ENCODE measurements at places on chromosomes 16 and 17. TPM values are rescaled to one million over a fixed set of nuclear protein-coding genes. Genes with fewer than 3 reads are reported as not detected.
A peak's percentile ranks its signal among the peaks of the same experiment; 100 is the strongest.

DNA sequence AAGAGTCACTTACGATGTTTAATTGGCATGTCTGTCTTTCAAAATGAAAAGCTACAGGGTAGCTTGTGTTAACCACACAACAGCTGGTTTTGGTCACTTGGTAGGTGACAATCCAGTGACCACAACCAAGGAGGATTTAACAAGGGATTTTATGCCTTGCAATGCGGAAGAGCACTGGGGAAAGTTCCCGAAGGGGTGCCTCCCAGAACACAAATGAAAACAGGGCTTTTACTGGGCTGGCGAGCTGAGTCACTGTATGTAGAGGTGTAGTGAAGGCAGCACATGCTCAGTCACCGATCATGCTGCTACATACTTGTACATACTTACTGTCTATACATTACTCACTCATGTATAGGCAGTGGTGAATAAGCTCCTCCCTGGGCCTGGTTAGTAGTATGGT is 483.5 kb downstream of the CDH13 start:
- peaks cover 3% of the 10 kb centered on the region for H3K4me1 ChIP-seq
- H3K27me3 ChIP-seq = no peaks in the 10 kb centered on the region
- H3K36me3 ChIP-seq = no peaks in the 10 kb centered on the region
- no peak overlapping the region for H3K4me3 ChIP-seq

GRCh38 chr16:66728804-66729203 is 22.6 kb downstream of the DYNC1LI2 start:
- no peaks in the 10 kb centered on the region for H3K4me1 ChIP-seq
- peaks cover 91% of the 10 kb centered on the region for H3K36me3 ChIP-seq
- no peak for DNase-seq
- no peaks in the 10 kb centered on the region for H3K27me3 ChIP-seq

GRCh38 chr16:89048090-89048725 is 45.4 kb upstream of the ACSF3 start:
- H3K36me3 ChIP-seq = no peaks in the 10 kb centered on the region
- no peak overlapping the region for H3K27ac ChIP-seq
- H3K4me1 ChIP-seq = peaks cover 56% of the 10 kb centered on the region
- no peak overlapping the region for H3K4me3 ChIP-seq
- no peak for DNase-seq

IL17C gene
- not detected for total RNA-seq

- no peak for DNase-seq
- H3K36me3 ChIP-seq = no peaks in the 10 kb centered on the region
- H3K27me3 ChIP-seq = no peaks in the 10 kb centered on the region
- H3K4me1 ChIP-seq = no peaks in the 10 kb centered on the region
Measured at GRCh38 chr16:84577034-84577803, 40.7 kb downstream of the COTL1 start.

GRCh38 chr16:23257682-23258081 is 44.4 kb upstream of the SCNN1B start:
- DNase-seq = no peak
- H3K27ac ChIP-seq = no peak overlapping the region
- H3K36me3 ChIP-seq = no peaks in the 10 kb centered on the region
- H3K4me3 ChIP-seq = no peak overlapping the region

- no peaks in the 10 kb centered on the region for H3K36me3 ChIP-seq
- H3K4me3 ChIP-seq = no peak overlapping the region
- H3K4me1 ChIP-seq = peaks cover 10% of the 10 kb centered on the region
- H3K27ac ChIP-seq = peak overlapping the region; percentile 7
- H3K27me3 ChIP-seq = no peaks in the 10 kb centered on the region
Measured at GRCh38 chr17:8865385-8865784, 2.1 kb downstream of the PIK3R6 start.

DNA sequence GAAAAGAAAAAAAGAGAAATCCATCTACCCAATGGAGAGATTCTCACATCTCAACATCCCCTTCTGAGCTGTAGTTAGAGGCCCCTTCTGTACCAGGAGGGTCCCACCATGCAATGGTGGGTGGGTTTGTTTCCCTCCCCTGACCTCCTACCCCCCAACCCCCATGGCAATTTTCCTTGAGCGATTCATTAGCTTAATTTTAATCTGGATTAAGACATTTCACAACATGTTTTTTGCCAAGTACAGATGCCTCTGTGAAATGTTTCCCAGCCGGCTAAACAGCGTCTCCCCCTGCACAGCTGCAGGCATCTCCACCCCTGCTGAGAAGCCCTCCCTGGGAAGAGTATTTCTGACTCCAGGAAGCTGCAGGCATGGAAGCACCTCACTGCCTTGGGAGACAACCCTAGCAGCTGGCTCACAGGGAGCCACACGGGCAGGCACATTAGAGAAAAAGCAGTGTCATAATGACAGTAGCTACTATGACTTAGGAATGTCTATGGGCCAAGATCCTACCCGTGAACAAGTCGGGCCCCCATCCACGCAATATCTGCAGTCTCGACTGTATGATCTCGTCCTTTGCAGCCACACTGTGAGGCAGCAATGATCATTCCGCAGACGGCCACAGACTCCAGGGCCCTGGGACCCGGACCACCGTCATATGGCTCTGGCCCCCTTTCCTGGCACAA is 117.3 kb downstream of the ADCY9 start:
- DNase-seq = peak; percentile 86
- no peak overlapping the region for H3K4me3 ChIP-seq
- H3K36me3 ChIP-seq = no peaks in the 10 kb centered on the region
- no peaks in the 10 kb centered on the region for H3K27me3 ChIP-seq

GRCh38 chr16:27235055-27235937 is 32.0 kb downstream of the KDM8 start:
- H3K27ac ChIP-seq = peak overlapping the region; percentile 52
- H3K4me3 ChIP-seq = no peak overlapping the region
- H3K36me3 ChIP-seq = peaks cover 38% of the 10 kb centered on the region
- DNase-seq = peak; percentile 92
- peaks cover 62% of the 10 kb centered on the region for H3K4me1 ChIP-seq

PIMREG gene
- 11.3 TPM for total RNA-seq

DNA sequence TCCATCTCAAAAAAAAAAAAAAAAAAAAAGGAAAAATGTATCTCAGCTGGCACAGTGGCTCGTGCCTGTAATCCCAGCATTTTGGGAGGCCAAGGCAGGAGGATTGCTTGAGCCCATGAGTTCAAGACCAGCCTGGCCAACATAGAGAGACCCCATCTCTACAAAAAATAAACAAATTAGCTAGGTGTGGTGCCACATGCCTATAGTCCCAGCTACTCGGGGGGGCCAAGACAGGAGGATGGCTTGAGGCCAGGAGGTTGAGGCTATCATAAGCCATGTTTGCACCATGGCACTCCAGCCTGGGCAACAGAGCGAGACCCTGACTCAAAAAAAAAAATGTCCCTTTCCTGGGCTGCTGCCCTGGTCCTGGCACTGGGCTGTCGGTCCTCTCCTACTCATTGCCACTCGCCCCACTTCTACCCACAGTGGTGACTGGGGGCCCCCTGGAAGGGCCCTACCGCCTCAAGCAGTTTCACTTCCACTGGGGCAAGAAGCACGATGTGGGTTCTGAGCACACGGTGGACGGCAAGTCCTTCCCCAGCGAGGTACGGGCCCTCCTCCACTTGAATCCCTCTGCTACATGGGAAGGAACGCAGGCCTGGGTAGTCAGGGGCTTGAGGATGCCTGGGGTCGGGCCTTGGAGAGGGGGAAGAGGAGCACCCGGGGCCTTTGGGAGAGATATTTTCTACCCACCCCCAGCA is 6.1 kb downstream of the CA7 start:
- no peak for DNase-seq
- H3K27ac ChIP-seq = no peak overlapping the region
- no peaks in the 10 kb centered on the region for H3K36me3 ChIP-seq
- no peak overlapping the region for H3K4me3 ChIP-seq
- peaks cover 3% of the 10 kb centered on the region for H3K4me1 ChIP-seq

DNA sequence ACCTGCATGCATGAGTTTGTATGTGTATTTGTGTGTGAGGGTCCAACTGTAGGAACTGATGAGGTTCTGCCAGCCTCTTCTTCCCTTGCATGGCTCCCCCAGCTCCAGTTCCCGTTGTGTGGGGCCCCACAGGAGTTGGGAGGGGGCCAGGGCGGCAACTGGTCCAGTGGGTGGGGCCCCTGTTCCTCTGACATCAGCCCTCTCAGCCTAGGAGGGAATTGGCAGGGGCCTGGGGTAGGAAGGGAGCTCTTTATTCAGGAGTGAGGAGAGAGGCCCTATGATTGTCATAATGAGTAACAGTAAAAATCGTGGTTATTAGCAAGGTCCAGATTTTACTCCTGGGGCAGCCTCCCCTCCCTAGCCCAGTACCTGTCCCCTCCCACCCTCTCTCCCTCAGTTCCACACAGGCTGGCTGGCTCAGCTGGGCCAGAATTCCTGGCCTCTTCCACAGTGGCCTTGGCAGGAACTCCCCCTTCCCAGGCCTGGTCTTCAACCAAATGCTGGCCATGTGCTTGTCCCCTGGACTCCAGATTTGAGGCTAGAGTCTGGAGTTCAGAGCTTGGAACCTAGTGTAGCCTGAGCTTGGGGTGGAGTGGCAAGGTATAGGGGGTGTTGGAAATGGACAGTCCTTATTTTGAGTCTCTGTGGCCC is 18.9 kb downstream of the RARA start:
- H3K4me1 ChIP-seq = peaks cover 92% of the 10 kb centered on the region
- H3K27me3 ChIP-seq = no peaks in the 10 kb centered on the region
- peak overlapping the region; percentile 93 for H3K27ac ChIP-seq

DNA sequence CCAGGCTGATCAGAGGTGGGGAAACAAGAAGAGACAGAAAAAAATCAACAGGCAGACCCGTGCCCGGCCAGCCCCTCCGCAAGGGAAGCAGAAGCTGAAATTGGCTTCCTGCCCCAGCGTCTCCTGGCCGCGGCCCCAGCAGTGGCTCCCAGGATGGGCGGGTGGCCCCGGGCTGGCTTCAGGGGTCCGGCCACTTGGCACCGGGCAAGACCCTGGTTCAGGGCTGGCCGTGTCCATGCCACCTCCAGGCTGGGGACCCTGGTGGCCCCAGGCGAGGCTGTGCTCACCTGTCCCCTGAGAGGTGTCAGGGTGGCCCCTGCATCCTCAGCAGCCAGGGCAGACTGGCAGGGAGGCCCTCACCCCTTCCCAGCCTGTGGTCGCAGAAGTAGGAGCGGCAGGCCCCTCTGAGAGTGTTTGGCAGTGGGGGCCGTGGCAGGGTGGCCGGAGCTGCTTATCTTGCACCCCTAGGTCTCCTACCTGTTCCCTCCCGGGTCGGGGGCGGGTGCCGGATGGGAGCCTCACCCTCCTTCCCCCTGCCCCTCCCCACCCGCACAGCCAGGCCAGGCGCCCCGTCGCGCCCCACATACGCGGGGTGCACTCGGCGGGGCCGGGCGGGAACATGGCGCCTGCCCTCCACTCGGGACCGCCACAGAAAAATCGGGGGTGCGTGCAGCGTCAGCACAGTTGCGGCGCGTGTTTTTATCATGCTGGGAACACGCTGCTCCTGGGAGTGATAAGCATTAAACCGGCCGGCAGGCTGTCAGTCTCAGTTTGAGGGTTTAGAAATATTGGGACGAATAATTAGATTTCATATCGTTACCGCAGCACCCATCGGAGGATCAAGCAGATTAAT is 46.7 kb upstream of the ZC3H18 start:
- DNase-seq = no peak
- H3K27me3 ChIP-seq = peaks cover 28% of the 10 kb centered on the region
- peaks cover 21% of the 10 kb centered on the region for H3K4me1 ChIP-seq

GRCh38 chr17:3828151-3828851 is 17.7 kb downstream of the NCBP3 start:
- peaks cover 13% of the 10 kb centered on the region for H3K4me1 ChIP-seq
- no peaks in the 10 kb centered on the region for H3K27me3 ChIP-seq
- H3K27ac ChIP-seq = peak overlapping the region; percentile 87

GRCh38 chr16:61246592-61246991 is 789.6 kb downstream of the CDH8 start:
- H3K27me3 ChIP-seq = no peaks in the 10 kb centered on the region
- H3K27ac ChIP-seq = no peak overlapping the region
- H3K4me3 ChIP-seq = no peak overlapping the region
- DNase-seq = no peak
- H3K36me3 ChIP-seq = no peaks in the 10 kb centered on the region
- H3K4me1 ChIP-seq = no peaks in the 10 kb centered on the region

TPSB2 gene
- 0.89 TPM for total RNA-seq

KRT28 gene
- not detected for total RNA-seq

DNA sequence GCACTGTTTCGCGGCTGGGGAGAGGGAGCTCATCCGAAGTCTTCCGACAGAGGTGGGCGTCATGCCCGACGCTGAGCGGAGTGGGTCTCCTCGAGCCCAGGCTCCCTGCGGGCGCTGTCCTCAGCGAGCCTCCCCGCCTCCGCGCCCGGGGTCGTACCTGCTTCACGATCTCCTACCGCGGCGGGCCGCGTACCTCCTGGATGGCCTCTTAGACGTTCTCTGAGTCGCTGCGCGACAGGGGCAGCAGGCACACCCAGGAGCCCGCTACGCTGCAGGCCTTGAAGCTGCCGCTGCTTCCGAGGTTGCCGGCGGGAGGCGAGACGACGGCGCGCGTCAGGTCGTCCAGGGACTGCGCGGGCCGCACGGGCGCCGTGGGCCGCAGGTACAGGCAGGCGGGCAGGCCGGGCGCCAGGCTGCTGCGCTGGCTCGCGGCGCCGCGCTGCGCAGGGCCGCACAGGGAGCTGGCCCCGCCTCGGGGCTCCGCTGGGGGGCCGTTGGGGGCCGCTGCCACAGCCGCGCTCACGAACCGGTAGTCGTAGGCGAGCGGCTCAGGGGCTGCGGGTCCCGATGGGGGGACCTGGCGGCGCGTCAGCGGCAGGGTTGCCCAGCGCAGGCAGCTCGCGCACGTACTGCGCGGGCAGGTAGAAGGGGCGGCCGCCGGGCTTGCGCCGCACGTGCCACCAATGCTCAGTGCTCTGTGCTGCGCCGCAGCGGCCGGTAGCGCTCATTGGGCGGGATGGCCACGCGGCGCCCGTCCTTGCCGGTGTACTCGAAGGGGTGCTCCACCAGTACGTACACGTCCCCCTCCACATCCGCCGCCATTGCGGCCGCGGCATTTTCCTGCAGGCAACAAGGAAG is 116.4 kb upstream of the SMURF2 start:
- DNase-seq = no peak
- peaks cover 72% of the 10 kb centered on the region for H3K4me1 ChIP-seq
- H3K27me3 ChIP-seq = peaks cover 48% of the 10 kb centered on the region
- peaks cover under 1% of the 10 kb centered on the region for H3K36me3 ChIP-seq

ZG16 gene
- not detected for total RNA-seq

CCL13 gene
- total RNA-seq = 3.5 TPM

RECQL5 gene
- total RNA-seq = 14.5 TPM

ZP2 gene
- 0.09 TPM for total RNA-seq

DNA sequence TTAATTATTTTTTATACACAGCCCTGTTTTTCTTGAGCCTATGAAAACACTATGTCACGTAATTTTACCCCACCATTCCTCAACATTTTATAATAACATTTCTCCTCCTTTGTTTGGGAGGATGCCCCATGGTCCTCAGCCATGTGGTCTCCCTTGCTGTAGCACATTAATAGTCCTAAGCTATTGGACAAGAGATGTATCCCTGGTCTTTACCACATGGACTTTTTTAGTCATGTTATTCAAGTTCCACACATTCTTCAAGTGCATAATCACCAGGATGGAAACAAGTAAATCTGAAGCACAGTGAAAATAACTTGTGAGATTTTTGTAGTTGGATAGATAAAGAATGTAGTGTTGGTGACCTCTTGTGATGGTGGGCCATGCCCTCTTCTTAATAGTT is 2.0 kb upstream of the KRTAP2-3 start:
- H3K36me3 ChIP-seq = no peaks in the 10 kb centered on the region
- H3K27me3 ChIP-seq = peaks cover 5% of the 10 kb centered on the region
- no peak for DNase-seq
- no peaks in the 10 kb centered on the region for H3K4me1 ChIP-seq
- H3K27ac ChIP-seq = no peak overlapping the region
